Left forelimb (tissue), 1 donor: ENCODE measurements at places on chromosomes 7 and 10.

DNA sequence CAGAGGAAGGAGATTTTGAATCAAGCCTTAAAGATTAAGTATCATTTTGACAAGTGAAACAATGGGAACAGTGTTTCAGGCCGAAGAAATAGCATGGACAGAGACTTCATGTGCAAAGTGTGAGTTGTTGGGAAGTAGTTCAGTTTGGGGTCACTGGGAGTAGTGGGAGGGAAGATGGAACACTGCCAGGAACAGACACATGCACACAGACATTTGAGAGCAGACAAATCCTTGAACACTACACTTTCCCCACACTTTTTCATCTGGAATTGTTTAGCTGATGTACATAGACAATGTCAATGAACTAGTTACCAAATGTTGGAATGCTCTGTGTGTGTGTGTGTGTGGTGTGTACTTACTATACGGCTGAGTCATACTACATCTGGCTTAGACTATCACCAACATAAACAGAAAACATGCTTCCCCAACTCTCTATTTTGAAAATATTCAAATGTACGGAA is 52.4 kb upstream of the LRRC17 start:
- DNase-seq, result peak; percentile 68

GRCh38 chr10:71748671-71749191 is 24.6 kb downstream of the VSIR start:
- no peak for DNase-seq

GRCh38 chr7:138768241-138768640 is 29.6 kb upstream of the TMEM213 start:
- DNase-seq, result peak; percentile 34

- DNase-seq, result no peak
Observed at GRCh38 chr10:32995066-32995622, 37.1 kb upstream of the ITGB1 start.

- no peak for DNase-seq
Observed at GRCh38 chr10:78556705-78557432, 511.9 kb upstream of the ZMIZ1 start.

GRCh38 chr10:123847686-123848432 is 43.7 kb downstream of the CPXM2 start:
- no peak for DNase-seq

DNA sequence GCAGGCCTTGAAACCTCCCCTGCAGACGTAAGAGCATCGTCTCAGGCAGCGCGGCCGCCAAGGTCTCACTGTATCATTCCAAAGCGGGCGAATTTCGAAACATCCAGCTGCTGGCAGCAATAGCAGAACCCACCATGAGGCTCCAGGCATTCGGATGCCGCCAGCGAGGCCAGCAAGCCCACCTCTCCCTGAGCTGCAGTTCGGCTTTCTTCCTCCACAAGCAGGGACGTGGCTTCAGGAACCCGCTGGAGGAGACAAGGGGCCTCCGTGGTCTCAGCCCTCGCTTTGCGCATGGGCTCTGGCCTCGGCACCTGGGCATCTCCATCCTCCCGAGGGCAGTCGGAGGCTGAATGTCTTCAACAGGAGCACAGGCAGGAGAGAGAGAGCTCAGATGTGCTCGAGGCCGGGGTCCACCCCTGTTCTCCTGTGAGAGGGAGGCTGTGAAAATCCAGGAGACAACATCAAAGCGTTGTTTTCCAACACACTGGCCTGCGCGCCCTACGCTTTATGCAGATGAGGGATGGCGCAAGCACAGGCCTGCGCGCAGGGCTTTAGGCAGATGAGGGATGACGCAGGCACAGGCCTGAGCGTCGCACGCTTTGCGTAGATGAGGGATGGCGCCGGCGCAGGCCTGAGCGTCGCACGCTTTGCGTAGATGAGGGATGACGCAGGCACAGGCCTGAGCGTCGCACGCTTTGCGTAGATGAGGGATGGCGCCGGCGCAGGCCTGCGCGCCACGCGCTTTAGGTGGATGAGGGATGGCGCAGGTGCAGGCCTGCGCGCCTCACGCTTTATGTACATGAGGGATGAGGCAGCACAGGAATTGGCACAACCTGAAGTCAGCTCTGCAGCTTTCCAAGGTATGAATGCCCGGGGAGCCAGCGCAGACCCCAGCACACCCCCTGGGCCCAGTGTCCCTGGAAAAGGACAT is 103.2 kb downstream of the WDR37 start:
- peak; percentile 45 for DNase-seq

GRCh38 chr10:44326474-44327030 is 58.3 kb downstream of the CXCL12 start:
- DNase-seq, result no peak

GRCh38 chr10:28903063-28903462 is 225.7 kb downstream of the BAMBI start:
- DNase-seq, result no peak

DNA sequence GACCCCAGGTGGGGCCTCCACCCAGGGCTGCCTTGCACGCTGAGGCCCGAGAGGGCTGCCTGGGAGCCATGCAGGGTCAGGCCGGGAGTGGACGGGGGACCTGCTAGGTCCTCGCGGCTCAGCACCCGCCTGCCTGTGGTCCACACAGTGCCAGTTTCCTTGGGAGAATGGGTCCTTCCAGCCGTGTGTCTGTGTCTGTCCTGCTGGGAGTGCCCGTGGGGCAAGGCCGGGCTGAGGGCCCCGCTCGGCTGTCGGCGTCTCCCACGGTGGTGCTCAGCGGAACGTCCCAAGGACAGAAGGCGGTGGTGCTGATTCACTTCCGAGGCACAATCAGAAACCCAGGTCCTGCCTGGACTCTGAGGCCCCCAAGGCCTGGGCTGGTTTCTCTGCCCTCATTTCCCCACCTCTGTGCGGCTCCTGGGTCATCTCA is 23.2 kb upstream of the GTPBP4 start:
- no peak for DNase-seq

GRCh38 chr10:22805304-22805703 is 90.9 kb upstream of the PIP4K2A start:
- DNase-seq, result no peak

DNA sequence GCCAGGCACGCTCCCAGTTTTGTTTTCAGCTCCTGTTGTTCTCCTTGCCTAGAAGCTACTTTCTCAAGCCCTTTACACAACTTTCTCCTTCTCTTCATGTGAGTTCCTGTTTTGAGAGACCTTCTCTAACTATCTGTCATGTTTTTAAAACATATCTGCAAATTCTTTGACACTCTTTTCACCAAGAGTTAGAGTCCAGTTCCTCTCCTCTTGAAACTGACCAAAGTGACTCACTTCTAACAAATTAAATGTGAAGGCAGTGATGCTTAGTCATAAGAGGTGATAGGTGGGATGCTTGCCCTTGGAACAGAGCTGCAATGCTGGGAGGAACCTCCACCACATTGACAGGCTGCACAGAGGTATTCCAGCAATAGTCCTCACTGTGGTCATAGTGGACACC is 25.3 kb downstream of the ZSCAN25 start:
- no peak for DNase-seq

DNA sequence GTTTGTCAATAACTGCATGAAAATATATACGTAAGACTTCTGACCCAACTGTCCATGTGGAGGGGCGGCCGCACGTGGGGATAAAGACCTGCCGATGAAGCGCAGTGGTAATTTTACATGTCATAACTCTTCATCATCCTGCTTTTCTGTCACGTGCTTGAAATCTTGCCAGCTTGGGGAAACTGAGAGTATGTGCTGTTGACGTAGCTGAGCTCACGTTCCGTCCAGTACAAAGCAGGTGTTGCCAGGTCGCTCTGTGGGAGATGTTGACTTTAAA is 105.1 kb downstream of the INPP5A start:
- no peak for DNase-seq

GRCh38 chr10:92822060-92822634 is 26.2 kb upstream of the EXOC6 start:
- no peak for DNase-seq

GRCh38 chr7:43768201-43768886 is 9.9 kb downstream of the BLVRA start:
- DNase-seq, result no peak

- no peak for DNase-seq
Observed at GRCh38 chr7:46283852-46284251, 362.8 kb upstream of the IGFBP3 start.

- no peak for DNase-seq
Observed at GRCh38 chr10:33257439-33258080, 76.9 kb downstream of the NRP1 start.

DNA sequence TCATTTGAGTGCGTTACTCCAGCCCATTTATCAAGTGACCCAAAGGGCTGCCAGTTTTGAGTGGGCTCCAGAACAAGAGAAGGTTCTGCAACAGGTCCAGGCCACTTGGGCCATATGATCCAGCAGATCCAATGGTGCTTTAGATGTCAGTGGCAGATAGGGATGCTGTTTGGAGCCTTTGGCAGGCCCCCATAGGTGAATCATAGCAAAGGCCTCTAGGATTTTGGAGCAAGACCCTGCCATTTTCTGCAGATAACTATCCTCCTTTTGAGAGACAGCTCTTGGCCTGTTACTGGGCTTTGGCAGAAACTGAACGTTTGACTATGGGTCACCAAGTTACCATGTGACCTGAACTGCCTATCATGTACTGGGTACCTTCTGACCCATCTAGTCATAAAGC is 358.8 kb upstream of the SEMA3C start:
- no peak for DNase-seq

- DNase-seq, result no peak
Observed at GRCh38 chr7:25151773-25152172, 26.7 kb upstream of the CYCS start.

DNA sequence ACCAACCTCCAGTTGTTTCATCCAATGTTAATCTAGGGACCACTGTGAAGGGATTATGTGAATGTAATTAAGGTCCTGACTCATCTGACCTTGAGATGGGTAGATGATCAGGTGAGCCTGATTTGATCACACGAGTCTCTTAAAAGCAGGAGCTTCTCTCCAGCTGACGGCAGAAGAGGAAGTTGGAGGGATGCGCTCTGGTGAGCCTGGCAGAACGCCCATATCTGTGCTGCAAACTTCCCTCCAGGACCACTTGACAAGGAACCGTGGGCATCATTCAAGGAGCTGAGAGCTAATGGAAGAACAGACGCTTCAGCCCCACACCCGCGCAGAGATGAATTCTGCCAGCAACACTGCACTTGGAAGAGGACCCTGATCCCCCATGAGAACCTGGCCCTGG is 642.4 kb downstream of the TNS3 start:
- DNase-seq, result no peak

- DNase-seq, result no peak
Observed at GRCh38 chr7:96284835-96285234, 37.1 kb downstream of the SLC25A13 start.

GRCh38 chr7:57426629-57427003 is 23.4 kb upstream of the ZNF716 start:
- no peak for DNase-seq

- DNase-seq, result no peak
Observed at GRCh38 chr7:147044941-147045340, 928.3 kb downstream of the CNTNAP2 start.

DNA sequence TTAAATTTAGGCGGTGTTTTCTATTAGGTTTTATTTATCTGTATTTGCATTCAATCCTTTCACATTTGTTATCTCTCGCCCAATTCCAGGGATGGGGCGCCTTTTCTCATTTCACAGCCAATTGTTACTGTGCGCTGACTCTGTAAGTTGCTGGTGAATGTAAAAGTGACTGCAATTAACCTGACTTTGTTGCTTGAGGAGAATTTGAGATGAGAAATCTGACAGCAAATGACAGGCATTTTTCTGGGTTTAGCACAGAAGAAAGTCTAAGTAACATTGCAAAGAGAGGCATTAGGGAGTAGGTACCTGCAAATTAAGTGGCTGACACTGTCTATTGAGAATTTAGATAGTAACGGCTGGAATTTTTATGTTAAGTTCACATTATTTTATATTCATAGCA is 16.6 kb downstream of the FOXP2 start:
- no peak for DNase-seq

GRCh38 chr7:46908770-46909169 is 673.1 kb downstream of the TNS3 start:
- DNase-seq, result no peak

DNA sequence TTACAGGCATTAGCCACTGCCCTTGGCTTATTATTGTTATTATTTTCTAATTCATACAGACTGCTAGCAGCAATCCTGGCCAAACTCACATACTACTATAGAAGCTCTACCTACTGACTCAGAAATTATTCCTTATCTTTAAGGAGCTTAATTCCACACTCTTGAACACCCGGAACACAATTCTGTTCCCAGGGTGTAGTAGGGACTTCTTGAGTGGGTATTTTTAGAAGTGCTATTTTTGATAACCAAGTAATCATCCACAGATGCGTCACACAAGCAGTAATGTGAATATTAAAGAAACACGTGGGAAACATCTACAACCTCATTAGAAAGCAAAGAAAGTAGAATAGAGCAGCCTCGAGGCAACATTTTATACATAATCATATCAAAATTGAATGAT is 149.2 kb downstream of the PTEN start:
- DNase-seq, result no peak

DNA sequence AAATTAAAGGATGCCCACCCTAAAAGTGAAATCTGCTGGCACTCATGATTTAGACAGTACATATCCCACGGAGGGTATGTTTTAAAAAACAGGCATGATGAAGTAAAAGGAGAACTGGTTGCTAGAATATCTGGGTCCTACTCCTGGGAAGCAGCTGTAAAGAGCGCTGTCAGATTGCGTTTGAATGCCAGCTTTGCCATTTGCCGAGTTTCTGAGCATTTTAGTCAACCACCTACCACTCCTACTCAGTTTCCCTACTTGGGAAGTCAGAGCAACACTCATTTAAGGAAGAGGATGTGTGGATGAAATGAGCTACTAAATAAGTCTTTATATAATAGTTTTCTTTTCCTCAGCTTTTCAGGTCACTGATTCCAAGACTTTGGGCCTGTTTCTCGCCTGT is 1.1 kb upstream of the UMAD1 start:
- no peak for DNase-seq

DNA sequence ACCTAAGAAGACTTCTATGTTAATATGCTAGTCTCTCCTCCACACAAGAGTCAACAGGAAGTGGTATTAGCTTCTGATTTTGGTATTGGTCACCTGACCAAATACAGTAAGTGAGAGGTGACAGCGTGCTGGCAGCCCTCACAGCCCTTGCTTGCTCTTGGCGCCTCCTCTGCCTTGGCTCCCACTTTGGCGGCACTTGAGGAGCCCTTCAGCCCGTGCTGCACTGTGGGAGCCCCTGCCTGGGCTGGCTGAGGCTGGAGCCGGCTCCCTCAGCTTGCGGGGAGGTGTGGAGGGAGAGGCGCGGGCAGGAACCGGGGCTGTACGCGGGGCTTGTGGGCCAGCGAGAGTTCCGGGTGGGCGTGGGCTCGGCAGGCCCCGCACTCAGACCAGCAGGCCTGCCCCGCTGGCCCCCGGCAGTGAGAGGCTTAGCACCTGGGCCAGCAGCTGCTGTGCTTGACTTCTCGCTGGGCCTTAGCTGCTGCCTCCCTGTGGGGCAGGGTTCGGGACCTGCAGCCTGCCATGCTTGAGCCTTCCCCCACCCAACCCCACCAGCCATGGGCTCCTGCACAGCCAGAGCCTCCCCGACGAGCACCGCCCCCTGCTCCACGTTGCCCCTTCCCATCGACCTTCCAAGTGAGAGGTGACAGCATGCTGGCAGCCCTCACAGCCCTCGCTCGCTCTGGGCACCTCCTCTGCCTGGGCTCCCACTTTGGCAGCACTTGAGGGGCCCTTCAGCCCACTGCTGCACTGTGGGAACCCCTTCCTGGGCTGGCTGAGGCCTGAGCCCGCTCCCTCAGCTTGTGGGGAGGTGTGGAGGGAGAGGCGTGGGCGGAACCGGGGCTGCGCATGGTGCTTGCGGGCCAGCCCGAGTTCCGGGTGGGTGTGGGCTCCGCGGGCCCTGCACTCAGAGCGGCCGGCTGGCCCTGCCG is 4.2 kb upstream of the ACSL5 start:
- DNase-seq, result no peak
